Fibroblast of lung (primary cell): ENCODE measurements at places on chromosomes 16 and 17.

DNA sequence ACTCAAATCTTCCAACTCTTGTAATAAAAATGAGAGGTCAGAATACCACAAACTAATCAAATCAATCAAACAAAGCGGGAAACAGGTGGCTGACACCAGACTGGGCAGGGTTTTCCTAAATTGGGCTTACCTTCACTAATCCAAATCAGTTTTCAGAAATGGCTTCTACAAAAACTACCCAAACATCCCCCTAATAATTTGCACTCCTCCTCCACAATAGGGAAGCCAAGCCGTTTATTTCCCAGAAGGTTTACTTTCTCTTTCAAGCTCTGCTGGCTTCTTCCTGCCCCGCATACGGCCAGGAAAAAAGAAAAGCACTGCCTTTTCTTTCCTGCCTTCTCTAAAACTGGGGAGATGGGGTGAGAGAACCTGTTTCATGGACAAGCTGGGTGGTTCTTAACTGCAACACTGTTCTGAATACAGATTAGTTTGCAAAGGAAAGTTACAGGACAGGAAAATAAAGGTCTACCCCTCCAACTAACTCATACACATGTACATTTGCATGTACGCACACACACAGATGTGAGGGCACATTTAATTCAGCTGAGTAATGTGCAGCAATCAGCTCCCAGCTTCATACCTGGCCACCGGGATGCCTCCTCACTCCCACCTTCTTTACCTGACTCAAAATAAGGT is 9.2 kb downstream of the STAT3 start:
- DNase-seq: peak; percentile 42

DNA sequence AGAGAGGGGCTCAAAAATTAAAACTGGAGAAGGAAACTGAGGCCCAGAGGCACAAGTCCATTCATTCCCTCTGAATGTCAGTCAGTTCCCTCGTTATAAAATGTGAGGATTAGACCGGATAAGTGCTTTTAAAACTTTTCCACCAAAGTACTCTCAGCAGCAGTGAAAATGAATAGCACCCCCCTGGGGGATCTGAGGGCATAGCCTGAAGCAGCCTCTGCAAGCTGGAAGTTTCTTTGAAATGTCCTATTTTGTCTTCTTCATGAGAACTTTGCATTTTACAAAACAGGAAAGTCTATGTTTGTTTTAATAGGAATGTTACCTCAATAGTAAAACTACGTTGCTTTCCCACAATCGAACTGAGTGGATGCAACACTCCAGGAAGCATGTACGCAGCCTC is 273.0 kb downstream of the CEP112 start:
- no peak for DNase-seq

DNA sequence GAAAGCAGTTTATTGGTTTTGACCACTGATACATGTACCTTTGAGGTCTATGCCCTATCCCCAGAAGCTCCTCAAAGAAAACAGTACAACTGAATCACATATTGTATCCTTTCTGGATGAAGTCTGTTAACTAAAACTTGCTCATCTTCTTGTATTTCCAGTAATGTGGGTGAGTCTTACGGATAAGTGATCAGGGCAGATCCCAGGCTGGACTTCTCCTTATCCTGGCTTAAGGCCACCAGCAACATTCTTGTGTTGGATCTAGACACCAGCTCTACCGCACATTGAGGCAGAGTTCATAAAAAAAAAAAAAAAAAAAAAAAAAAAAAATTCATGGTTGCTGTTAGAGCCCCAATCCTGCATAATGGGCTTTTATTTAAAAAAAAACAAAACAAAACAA is 536.7 kb upstream of the HSBP1 start:
- DNase-seq: no peak

DNA sequence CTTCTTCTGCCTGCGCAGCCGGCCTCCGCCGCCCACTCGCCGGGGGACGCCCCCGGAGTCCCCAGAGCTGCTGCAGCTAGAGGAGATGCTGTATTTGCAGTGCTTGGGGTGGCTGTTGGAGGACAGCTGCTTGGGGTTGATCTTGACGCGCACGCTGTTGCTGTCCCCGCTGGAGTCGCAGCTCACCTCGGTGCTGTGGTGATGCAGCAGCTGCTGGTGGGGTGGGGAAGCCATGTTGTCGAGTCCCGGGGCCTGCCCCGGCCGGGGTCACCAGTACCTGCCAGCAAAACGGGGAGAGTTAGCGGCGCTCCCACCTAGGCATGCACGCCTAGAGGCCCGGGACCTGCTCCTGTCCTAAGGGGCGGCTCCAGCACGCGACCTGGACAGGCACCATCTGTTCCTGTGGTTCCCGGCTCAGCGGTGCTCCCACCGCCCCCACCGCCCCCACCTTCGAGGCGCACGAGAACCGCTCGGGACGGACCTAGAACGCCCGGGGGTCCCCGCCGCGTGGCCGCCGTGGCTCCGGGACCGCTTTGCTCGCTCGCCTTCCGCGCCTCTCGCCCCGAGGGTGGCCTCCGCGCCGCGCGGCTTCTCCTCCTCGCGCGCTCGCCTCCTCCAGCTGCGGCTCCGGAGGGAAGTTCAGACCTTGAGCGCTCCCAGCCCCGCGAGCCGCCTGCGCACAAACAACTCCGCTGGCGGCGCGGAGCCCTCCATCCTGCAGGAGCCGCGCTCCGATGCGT is 863 bp downstream of the ADCY9 start:
- peak; percentile 70 for DNase-seq

GRCh38 chr16:9258423-9259051 is 167.1 kb downstream of the HAPSTR1 start:
- peak; percentile 5 for DNase-seq

GRCh38 chr17:38885044-38885727 is 15.3 kb downstream of the LASP1 start:
- no peak for DNase-seq

DNA sequence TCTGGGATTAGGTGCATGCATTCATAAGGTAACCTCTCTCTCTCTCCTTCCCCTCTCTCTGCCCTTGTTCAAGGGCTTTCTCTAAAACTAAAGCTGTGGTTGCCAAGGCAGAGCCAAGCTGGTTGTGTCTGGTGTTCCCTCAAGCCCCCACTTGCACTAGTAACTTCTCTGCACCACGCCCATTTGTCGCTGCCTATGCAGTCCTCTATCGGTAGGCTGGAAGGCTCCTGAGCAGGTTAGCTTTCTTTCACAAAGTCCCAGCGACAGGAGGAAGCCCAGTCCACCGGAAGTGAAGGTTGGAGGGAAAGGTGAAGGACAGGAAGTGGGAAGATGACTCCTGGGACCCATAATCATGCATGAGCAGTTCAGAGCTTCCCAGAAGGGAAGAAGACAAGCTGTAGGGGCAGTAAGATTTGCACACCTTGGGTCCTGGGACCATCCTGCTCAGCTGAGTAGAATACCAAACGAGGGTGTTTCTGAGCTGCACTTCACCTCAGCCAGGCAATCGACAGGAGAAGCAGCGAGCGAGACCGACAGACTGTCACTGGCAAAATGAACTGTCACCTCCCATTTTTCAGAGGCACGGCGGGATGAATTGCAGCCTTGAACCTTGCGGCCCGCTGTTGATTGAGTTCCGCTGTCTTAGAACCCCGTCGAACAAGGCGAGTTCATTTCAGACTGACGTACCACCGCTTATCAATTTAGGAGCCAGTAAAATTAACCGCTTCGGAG is 14.7 kb upstream of the SKAP1 start:
- no peak for DNase-seq

DNA sequence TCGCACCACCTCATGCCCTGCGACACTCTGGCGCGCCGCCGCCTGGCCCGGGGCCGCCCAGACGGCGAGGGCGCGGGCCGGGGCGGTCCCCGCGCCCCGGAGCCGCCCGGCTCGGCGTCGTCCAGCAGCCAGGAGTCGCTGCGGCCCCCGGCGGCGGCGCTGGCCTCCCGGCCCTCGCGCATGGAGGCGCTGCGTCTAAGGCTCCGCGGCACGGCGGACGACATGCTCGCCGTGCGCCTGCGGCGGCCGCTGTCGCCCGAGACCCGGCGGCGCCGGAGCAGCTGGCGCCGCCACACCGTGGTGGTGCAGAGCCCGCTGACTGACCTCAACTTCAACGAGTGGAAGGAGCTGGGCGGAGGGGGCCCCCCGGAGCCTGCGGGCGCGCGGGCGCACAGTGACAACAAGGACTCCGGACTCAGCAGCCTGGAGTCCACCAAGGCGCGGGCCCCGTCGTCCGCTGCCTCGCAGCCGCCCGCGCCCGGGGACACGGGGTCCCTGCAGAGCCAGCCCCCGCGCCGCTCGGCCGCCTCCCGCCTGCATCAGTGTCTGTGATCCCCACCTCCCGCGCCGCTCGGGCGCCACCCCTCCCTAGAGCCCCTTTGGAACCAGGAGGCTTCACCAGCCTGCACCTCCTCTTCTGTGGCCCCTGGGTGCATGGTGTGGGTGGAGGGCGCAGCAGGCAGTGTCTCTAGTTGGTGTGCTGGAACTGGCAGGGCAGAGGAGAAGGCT is 82.3 kb downstream of the ARHGAP23 start:
- DNase-seq: peak; percentile 55

DNA sequence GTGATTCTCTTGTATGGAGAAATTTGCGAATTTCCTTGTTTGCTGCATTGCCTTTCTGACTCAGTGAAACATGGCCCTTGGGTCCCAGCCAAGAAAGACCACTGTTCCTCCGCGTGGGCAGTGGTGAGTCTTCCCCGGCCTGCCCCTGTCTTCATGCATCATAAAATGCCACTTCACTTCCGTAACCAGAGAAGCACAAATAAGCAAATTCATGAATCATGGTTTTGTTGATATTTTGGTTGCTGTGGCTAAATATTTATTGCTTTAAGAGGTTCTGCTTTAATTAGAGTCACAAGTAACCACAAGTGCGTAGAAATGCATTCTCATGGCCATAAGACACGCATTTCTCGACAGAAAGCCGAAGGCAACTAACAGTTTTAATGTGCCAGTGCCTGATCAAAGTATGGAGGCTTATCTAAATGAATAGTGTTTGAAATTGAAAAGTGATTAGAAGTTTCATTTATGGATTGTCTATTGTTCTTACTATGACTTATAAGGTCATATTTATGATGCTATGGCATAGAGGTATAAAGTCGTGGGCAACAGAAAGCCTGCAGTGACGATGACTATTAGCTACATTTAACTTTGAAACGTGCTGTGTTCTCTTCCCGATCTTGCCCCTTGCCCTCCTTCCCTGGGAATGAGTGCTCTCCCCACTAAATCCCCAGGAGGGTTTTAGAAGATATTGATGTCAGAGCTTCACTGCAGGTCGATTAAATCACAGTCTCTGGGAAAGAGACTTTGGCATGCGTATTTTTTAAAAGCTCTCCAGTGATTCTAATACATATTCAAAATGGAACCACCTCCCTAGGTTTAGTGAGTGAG is 76.0 kb downstream of the WIPI1 start:
- peak; percentile 94 for DNase-seq

DNA sequence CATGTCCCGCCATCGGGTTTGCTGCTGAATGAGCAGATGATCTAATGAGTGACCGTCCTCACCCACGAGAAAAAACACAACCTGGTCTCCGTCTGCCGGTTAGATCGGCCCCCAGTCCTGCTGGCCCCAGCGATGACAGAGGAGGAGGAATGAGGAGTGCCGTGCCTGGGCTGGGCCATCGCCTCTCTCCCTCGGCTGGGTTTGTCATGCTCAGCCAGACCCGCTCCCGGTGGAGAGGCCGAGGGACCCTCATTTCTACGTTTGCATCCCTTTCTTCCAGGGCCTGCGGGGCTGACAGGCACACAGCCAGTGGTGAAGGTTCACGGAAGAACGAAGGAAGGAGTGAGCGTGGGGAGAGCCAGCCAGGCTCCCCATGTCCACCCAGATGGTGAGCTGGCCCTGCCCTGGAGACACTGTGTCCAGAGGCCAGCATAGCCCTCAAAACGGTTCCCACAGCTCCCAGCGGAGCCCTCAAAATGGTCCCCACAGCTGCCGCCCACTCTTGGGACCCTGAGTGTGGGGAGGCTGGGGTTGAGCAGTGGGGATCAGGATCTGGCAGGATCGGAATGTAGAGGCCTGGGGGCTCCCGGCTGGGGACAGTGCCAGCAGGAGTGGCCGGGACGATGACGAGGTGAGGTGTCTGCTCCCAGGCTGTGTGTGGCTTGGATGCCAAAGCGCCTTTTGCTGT is 23.9 kb downstream of the CBFA2T3 start:
- no peak for DNase-seq

DNA sequence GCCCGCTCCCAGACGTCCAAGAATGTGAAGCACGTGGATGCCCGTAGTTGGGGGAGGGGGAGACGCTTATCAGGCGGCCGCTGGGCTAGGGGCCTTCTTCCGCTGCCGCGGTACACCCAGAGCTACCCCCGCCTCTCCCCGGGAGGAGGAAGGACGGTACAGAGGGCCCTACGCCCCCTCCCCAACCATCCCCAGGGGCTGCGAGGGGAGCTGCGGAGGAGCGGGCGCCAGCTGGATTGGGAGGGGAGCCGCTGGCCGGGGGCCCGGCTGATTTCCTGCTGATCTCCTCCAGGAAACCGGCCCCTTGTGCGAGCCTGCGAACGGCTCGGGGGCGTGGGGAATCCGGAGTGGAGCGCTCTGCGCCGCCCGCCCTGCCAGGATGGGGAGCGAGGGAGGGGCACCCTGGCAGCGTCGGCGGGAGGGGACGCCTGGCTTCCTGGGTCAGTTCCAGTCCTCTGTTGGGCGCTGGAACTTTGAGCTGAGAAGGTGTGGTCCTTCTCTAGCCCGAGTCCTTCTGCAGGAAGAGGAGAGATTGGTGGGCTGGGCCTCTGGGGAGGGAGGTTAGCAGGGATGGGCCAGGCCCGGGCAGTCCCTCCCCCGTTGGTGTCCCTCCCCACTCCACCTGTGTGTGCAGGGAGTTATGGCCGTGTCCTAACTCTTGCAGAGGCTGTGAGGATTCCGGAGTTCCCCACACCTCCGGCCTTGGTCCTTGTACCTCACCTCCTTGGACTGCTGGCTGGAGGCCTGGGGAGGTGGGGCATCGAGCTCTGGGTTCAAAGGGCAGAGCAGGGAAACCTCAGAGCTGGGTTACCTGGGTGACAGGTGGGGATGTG is 19.2 kb downstream of the GJD3 start:
- peak; percentile 59 for DNase-seq

- no peak for DNase-seq
Measured at GRCh38 chr17:61318684-61319098, 81.0 kb upstream of the TBX2 start.

- peak; percentile 87 for DNase-seq
Measured at GRCh38 chr17:65287040-65287439, 149.9 kb downstream of the RGS9 start.

DNA sequence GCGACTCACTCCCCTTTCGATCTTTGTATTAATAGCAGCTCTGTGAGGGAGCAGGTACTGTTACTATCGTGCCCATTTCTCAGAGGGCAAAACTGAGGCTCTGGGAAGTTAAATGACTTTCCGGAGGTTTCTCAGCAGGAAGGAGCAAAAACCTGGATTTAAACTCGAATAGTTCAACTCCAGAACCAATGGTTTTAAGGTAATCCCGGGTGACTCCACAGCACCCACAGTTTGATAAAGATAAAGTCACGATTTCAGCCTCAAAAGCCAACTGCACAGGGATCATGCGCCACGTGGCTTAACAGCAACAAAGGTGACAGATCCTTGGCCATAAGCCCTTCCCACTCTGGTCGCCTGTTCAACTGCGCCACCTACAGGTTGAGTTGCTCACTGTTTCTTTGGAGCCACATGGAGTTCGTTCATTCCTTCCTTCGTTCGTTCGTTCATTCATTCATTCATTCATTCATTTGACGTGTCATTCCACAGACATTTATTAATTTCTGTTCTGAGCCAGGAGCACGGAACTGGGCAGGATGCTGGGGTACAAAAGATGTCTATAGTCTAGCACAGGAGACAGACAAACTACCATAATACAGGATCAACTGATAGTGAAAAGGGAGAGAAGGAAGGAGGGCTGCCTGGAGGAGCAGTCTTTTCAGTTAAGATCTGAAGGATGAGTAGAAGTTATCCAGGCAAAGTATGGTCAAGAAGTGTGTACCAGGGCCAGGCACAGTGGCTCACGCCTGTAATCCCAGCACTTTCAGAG is 134.8 kb downstream of the HS3ST2 start:
- DNase-seq: peak; percentile 23

- DNase-seq: no peak
Measured at GRCh38 chr16:9170470-9170869, 79.0 kb downstream of the HAPSTR1 start.
